ENCODE measurements at places on chromosomes 16 and 17.
A peak's percentile ranks its signal among the peaks of the same experiment; 100 is the strongest.

- DNase-seq = no peak
Measured at GRCh38 chr16:48184681-48185080, 28.9 kb upstream of the ABCC12 start.

- no peak for DNase-seq
Measured at GRCh38 chr16:63244631-63245030, 1208.4 kb upstream of the CDH8 start.

DNA sequence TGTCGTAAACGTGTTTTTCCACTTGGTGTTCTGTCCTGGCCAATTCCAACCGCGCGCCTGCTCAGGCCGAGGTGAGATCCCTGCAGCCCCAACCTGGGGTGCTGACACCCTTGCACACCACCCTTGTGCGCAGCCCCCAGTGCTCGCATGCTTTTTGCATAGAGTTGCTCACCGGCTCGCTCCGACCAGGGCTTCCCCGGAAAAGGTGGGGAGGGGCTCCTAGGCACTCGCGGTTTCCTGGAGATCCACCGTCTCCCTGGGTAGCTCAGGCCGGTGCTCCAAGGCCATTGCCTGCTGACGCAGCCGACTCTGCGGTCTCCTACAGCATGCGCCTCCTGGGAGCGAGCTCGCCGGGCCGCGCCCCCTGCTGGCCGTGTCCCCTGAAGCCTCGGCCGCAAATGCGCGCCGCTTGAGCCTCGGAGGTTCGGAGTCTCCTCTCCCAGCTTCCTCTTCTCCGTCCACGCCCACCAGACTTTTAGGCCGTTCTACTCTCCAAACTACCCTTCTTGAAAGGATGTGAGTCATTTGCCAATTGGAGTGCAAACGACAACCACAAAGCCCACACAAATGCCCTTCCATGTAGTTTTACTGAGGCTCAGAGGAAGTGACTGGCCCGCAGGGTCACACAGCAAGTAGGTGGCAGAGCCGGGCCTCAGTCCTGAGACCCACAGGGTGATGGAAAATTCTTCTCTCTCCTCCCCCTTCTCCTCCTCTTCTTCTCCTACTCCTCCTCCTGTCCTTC, 7.2 kb upstream of the PDP2 start:
- DNase-seq = peak; percentile 91

DNA sequence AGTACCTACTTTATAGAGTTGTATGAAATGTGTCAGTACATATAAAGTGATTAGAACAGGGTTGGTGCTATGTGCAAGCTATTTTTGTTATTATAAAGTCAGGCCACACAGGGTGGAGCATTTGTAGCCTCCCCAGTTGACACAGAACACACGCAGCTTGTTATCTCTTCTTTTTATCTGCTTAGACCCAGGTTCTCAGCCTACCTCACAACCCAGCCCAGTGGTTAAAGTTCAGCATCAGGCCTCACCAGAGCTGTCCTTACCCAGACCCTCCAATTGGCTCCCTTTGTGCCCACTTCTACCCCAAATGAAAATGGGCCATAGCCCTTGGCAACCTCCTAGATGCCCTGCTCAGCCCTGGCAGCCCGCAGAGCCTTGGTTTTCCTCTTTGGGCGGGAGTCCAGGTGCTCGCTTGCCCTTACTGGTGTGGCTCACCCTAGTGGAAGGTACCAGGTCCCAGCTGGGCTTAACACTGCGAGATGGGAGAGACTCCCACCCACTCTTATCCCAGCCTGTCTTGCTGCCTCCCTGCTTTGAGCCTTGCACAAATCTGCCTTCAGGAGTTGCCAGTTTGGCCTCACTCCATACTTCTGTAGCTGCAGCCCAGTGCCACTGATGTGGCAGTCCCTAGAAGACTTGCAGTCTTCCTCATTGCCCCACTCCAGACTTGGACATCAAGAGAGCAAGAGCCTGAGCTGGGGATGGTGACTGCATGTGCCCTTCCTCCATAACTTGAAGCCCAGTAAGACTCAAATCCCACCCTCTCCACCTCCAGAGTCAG, 1.1 kb upstream of the PIGS start:
- DNase-seq = no peak

DNA sequence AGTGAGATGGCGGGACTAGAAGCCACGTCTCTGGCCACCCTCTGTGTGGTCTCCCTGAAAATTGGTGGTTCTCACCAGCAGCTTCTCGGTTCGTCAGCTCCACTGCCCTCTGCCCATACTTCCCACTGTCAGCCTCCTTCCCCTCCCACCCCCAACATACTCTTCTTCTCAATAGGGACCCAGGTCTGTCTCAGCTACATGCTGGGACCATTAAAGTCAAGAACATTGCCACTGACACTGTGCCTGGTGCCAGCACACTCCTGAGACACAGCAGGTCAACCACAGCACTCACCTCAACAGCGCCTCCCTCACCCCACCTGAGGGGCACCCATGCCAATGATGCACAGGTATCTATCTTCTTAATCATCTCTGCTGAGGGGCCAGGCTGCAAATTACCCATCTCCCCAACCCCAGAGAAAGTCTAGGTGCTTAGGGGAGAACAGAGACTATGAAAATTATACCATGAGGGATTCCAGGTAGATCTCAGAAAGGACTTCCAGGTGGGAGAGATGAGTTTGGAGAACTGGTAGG, 1.3 kb downstream of the PLXDC1 start:
- no peak for DNase-seq

DNA sequence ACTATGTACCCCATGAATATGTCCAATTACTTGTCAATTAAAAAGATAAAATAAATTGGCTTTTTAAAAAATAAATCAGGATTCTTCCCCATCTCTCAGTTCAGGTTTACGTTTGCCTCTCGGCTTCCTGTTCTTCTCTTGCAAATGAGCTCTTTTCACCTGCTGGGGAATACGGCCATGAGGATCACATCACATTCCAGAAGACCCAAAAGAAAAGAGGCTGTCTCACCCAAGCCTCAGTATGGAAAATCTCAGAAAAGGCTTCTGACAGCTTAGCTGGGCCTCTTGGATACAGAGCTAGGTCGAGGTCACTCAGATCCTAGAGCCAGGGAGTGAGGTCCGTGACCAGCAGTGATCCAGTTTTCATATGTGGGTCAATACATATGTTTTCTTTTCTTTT, 171.2 kb upstream of the SDK2 start:
- no peak for DNase-seq
